ENCODE measurements at places on chromosomes 11 and 22. TPM values are rescaled to one million over a fixed set of nuclear protein-coding genes. Genes with fewer than 3 reads are reported as not detected.

Gene TIMP3
- total RNA-seq, result 893 TPM

Gene ANO5
- total RNA-seq, result 51.2 TPM

Gene LRRC10B
- total RNA-seq, result 0.09 TPM

Gene PLAAT5
- 2.9 TPM for total RNA-seq

Gene GRIA4
- total RNA-seq, result 0.17 TPM

Gene OR8B2
- total RNA-seq, result not detected

Data from right cardiac atrium (tissue), 5 donors.